ENCODE measurements at places on chromosomes 1 and 21.
A peak's percentile ranks its signal among the peaks of the same experiment; 100 is the strongest.

DNA sequence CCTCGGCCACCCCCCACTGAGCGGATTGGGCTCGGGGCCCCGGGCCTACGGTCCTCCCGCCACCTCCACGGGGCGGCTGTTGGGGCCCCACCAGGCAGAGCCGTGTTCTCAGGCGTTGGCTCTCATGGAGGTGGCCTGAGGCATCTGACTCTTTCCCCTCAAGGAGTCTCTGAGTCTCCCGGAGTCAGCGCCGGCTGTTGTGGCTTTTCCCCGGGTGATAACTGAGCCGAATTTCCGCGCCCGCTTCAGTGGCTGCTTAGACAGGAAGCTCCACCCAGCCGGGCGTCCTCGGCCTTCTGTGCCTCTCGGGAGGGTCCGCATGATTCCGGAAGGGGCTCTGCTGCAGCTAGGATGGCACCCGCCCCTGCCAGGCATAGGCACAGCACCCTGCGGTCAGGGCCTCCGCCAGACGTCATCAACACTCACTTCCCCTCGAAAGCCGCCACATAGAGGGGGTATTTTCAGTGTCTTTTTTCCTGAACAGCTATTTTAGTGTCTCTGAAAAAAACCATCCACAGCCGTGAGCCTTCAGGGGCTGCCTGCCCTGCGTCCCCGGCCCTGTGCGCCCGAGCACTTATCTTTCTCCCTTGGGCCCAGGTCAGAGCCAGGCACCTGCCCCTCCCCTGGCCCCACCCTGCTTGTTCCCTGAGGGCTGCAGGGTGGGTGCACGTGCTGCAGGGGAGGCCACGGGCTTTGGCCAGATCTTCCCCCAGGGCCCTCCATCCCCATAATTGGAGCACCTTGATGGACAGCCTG, 72.9 kb downstream of the SKI start:
- DNase-seq = no peak

GRCh38 chr1:8816831-8817411, 519 bp downstream of the RERE start:
- DNase-seq = no peak

DNA sequence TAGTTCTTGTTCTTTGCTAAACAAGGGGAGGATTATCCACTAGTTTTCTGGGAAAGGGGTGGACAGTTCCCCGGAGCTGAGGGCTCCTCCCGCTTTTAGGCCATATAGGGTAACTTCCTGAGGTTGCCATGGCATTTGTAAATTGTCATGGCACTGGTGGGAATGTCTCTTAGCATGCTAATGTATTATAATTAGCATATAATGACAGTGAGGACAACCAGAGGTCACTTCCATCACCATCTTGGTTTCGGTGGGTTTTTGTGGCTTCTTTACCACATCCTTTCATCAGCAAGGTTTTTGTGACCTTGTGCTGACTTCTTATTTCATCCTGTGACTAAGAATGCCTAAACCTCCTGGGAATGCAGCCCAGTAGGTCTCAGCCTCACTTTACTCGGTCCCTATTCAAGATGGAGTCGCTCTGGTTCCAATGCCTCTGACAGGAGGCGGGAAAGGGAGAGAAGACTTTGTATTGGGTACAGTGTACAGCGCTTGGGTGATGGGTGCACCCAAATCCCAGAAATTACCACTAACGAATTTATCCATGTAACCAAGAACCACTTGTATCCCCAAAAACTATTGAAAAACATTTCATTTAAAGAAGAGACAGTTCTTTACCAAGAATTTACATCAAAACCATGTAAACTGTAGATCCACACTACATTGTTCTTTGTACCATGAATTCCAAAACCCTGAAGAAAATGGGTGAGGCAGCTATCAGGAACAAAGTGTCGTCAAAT, 8.7 kb upstream of the SLC2A5 start:
- no peak for DNase-seq

DNA sequence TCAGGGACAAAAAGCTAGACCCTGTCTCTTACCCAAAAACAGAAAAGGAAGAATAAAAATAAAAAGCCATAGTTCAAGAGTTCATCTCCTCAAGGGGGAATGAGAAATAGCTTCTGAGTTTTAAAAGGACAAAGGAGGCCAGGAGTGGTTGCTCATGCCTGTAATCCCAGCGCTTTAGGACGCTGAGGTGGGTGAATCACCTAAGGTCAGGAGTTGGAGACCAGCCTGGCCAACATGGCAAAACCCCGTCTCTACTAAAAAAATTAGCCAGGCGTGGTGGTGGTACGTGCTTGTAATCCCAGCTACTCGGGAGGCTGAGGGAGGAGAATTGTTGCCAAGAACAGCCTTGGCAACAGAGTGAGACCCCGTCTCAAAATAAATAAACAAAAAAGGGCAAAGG, 38.6 kb upstream of the CPLANE2 start:
- no peak for DNase-seq

DNA sequence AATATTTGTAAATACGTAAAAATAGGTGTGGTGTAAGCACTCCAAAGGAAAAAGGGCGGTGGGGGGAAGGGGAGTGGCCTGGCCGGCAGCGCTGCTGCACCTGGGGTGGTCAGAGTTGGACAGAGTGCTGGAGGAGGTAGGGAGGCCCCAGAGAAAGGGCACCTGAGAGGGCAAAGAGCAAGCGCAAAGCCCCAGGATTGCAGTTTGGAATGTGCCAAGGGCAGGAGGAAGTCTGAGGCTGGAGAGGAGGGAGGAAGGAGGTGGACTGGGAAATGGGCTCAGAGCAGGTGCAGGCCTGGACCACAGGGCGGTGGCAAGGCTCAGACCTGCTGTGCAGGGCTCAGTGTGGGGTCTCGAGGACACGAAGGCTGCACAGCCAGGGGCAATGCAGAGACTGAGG, 30.6 kb downstream of the LDLRAP1 start:
- no peak for DNase-seq

DNA sequence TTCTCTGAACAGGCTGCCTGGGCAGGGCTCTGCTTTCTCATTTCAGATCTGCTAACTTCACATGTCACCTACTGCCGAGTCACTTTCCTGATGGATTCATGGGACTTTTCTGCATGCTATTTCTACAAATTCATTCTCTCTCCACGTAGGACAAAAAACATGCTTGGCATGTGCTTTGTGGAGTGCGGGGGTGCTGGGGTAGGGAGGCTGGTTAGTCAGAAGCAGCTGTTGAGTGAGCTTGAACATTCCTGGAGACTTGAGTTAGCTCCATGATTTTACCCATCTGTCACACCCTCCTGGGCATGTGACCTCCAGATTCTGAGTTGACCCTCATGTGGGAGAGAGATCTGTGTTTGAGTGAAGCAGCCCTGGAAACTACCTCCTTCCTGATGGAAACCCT, 71.4 kb downstream of the UCK2 start:
- peak; percentile 98 for DNase-seq

GRCh38 chr21:46295996-46296752, 10.0 kb downstream of the YBEY start:
- DNase-seq = no peak

DNA sequence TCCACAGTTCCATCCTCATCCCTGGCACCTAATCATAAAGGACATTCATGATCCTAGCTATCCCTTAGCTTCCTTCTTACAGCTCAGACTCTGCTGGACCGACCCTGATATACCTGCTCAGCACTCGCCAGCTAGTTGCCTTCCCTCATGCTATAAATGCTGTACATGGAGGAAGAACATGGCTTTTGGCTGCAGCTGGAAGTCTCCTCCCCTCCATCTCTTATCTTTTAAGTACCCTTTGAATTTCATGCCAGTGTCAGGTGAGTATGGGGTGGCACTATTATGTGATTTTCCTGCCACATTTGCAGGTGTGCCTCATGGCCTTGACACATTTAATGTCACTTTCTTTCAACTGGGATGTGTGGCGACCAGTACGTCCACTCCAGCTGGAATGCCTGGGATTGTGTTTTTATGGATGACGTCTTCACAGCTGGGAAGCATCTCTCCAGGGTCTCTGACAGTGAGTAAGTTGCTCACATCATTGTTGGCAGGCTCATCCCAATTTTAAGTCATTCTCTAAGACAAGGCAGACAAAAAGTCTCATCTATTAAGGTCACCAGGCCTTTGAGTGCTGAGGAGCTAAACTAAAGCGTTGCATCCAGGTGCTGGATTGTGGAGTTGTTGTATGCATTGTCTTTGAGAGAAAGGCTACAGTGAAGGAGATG, 43.4 kb downstream of the RUNX1 start:
- no peak for DNase-seq

GRCh38 chr1:25023826-25024225, 93.8 kb upstream of the RUNX3 start:
- DNase-seq = no peak

GRCh38 chr1:230820568-230820967, 47.8 kb downstream of the C1orf198 start:
- DNase-seq = no peak

- no peak for DNase-seq
Observed at GRCh38 chr1:99369154-99369553, 104.9 kb downstream of the PLPPR4 start.

DNA sequence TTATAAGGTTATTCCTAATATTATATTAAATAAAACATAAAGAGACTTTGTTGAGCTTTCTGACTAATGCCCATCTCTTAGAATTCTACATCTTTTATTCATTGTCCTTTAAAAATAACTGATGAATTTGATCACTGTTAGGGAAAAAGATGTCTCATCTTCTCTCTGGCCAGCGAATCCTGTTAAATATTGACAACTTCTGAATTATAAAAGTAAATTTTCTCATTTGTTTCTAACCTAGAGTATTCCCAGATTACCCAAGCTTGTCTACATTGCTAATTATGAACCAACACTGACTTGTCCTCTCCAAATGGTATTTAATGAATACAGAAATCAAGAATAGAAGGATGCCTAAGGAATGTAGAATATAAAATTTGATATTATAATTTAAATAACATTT, 24.8 kb upstream of the KCTD3 start:
- DNase-seq = no peak

- no peak for DNase-seq
Observed at GRCh38 chr21:14988760-14989159, 76.0 kb downstream of the NRIP1 start.

DNA sequence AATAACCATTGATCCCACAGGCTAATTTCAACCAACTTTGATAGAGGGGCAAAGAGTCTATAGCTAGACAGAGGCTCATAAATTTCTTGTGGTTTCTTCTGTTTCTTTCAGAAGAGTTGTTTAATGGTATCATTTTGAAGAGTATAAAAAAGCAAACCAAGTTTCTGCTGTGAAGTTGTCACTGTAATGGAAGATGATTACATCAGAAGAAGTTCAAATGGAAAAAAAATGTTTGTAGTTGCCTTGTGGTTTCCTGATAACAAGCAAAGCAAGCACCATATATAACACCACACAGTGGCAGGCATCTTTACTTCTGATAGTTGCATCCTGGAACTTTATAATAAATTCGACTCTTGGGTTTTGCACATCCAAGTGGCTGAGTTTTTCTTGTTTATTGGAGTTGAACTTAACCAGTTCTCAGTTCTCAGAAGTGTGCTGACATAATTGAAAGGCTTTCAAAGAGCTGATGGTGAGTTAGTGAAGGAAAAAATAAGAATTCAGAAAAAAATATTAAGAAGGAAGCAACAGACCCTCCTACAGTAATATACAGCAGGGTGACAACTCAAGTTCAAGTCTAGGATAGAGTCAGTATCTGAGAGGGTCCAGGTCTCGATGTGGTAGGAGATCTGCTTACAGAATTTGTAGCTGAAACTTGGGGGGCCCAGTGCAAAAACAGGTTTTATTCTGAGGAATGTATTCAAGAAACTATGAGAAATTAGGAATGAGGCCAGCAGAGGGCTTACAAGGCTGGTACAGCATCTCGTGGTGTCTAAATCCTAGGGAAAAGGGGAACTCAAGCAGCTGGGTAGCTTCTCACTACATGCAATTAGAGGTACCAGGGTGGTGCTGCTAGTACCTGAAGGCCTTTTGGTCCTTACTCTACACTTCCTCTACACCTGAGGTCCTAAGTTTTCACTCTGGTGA, 123.5 kb downstream of the CRB1 start:
- no peak for DNase-seq

GRCh38 chr1:212683357-212683722, 16.3 kb downstream of the BATF3 start:
- DNase-seq = no peak
